Left ventricle myocardium inferior (tissue), 1 donor: ENCODE measurements at places on chromosomes 2 and 18. TPM values are rescaled to one million over a fixed set of nuclear protein-coding genes. Genes with fewer than 3 reads are reported as not detected.
A peak's percentile ranks its signal among the peaks of the same experiment; 100 is the strongest.

TSPYL6 gene
- 0.08 TPM for total RNA-seq

MARCO gene
- total RNA-seq = 7.0 TPM

WIPF1 gene
- 15.0 TPM for total RNA-seq

GRCh38 chr2:54404270-54404669, 51.9 kb upstream of the SPTBN1 start:
- H3K27me3 ChIP-seq = no peaks in the 10 kb centered on the region
- H3K27ac ChIP-seq = peak overlapping the region; percentile 88
- H3K4me1 ChIP-seq = peaks cover 48% of the 10 kb centered on the region
- H3K4me3 ChIP-seq = no peak overlapping the region
- no peak for DNase-seq

- H3K27ac ChIP-seq = no peak overlapping the region
- H3K36me3 ChIP-seq = no peaks in the 10 kb centered on the region
- H3K27me3 ChIP-seq = no peaks in the 10 kb centered on the region
- H3K4me1 ChIP-seq = peaks cover 9% of the 10 kb centered on the region
Measured at GRCh38 chr2:121196132-121196848, 88.7 kb downstream of the TFCP2L1 start.
